ENCODE measurements at places on chromosomes 2 and 18. TPM values are rescaled to one million over a fixed set of nuclear protein-coding genes. Genes with fewer than 3 reads are reported as not detected.

ZC3H6 gene
- 24.8 TPM for total RNA-seq

FAM161A gene
- total RNA-seq = 18.2 TPM

BCL11A gene
- total RNA-seq = 89.5 TPM

C2orf92 gene
- total RNA-seq = 3.7 TPM

ANKRD30B gene
- not detected for total RNA-seq

TEX51 gene
- not detected for total RNA-seq

FLACC1 gene
- total RNA-seq = 3.0 TPM

CCDC121 gene
- 3.9 TPM for total RNA-seq

BOK gene
- total RNA-seq = 21.6 TPM

MC5R gene
- 0.25 TPM for total RNA-seq

OTOF gene
- total RNA-seq = 0.25 TPM

SERPINB12 gene
- not detected for total RNA-seq

COL6A3 gene
- 20.4 TPM for total RNA-seq

KCNF1 gene
- total RNA-seq = 17.2 TPM

ALKAL2 gene
- not detected for total RNA-seq

HOXD12 gene
- not detected for total RNA-seq

UGT1A4 gene
- total RNA-seq = not detected

ASB18 gene
- total RNA-seq = not detected

AAK1 gene
- 37.4 TPM for total RNA-seq

BMP10 gene
- not detected for total RNA-seq

TYW5 gene
- total RNA-seq = 10.8 TPM

ST6GAL2 gene
- 76.0 TPM for total RNA-seq

UGT1A6 gene
- not detected for total RNA-seq

C2orf72 gene
- total RNA-seq = 31.0 TPM

RAB27B gene
- total RNA-seq = 22.9 TPM

KYNU gene
- under 0.01 TPM for total RNA-seq

GPATCH11 gene
- total RNA-seq = 15.7 TPM

RAB17 gene
- not detected for total RNA-seq

SATB2 gene
- total RNA-seq = 310 TPM

SCN2A gene
- total RNA-seq = 160 TPM

PFN4 gene
- 0.98 TPM for total RNA-seq

GAD1 gene
- total RNA-seq = 78.2 TPM

PID1 gene
- 32.0 TPM for total RNA-seq

LIMS2 gene
- 2.2 TPM for total RNA-seq
